Activated T-helper 2 cell treated with anti-CD3 and anti-CD28 coated beads, Interferon-gamma antibody, Interleukin-2, Interleukin-4, amounts not matched to agents 10 μg/mL and 5 μg/mL and 100 μg/mL, durations not matched to agents 14 hours and 24 hours and 36 hours (primary cell): ENCODE measurements at places on chromosomes 4 and X. TPM values are rescaled to one million over a fixed set of nuclear protein-coding genes. Genes with fewer than 3 reads are reported as not detected.
A peak's percentile ranks its signal among the peaks of the same experiment; 100 is the strongest.

The HELQ gene
- total RNA-seq, result 11.0 and 11.9 TPM in 2 replicates

The PF4V1 gene
- not detected in 2 replicates for total RNA-seq

- no peaks in the 10 kb centered on the region for H3K4me1 ChIP-seq
- H3K27ac ChIP-seq, result no peak overlapping the region
- no peak overlapping the region for H3K4me3 ChIP-seq
- no peaks in the 10 kb centered on the region for H3K27me3 ChIP-seq
- no peak for DNase-seq
- H3K36me3 ChIP-seq, result no peaks in the 10 kb centered on the region
Measured at GRCh38 chr4:60944060-60944459, 256.1 kb upstream of the ADGRL3 start.

- H3K36me3 ChIP-seq, result no peaks in the 10 kb centered on the region
- no peak overlapping the region for H3K4me3 ChIP-seq
- peaks cover 10% of the 10 kb centered on the region for H3K27me3 ChIP-seq
- no peak for DNase-seq
- H3K4me1 ChIP-seq, result peaks cover 7% of the 10 kb centered on the region
Measured at GRCh38 chr4:24999392-25000089, 31.2 kb downstream of the LGI2 start.

- no peaks in the 10 kb centered on the region for H3K27me3 ChIP-seq
- DNase-seq, result no peak
- H3K4me1 ChIP-seq, result no peaks in the 10 kb centered on the region
- no peak overlapping the region for H3K4me3 ChIP-seq
Measured at GRCh38 chrX:96445531-96446065, 239.0 kb upstream of the DIAPH2 start.

DNA sequence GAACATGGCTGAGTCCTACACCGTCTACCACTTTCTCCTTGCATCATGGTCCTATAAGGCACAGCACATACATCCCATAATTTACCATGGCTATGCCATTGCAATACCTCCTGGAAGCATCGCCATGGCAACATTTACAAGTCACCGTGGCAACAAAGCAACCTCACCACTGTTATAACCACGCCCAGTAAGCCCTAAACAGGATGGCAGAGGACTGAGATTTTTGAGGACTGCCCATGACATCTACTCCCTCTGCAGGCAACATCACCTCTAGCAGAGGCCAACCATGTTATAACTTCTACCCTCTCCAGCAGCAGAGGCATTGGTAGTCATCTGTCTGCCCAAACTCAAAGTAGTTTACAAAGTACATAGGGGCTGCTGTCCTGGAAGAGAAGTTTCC is 29.7 kb downstream of the BCOR start:
- peaks cover 66% of the 10 kb centered on the region for H3K4me1 ChIP-seq
- DNase-seq, result peak; percentile 11
- H3K27ac ChIP-seq, result no peak overlapping the region
- H3K4me3 ChIP-seq, result no peak overlapping the region

DNA sequence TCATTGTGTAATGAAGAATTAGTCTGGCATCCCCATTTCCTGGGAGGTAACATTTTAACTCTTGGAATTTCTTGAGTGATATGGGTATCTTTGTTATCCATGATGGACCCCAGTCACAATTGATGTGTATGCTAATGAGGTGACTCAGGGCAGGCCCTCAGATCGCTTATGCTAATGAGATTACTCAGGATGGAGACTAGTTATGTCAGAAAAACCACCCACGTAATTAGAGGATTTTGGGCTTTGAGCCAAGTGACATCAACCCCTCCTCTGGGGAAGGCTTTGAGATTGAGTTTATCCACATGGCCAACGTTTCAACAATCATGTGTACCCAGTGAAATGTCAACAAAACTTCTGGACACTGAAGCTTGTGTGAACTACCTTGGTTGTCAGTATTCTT is 772.7 kb downstream of the STPG2 start:
- H3K4me3 ChIP-seq, result no peak overlapping the region
- H3K27ac ChIP-seq, result no peak overlapping the region
- no peaks in the 10 kb centered on the region for H3K36me3 ChIP-seq
- no peak for DNase-seq
- no peaks in the 10 kb centered on the region for H3K4me1 ChIP-seq
- H3K27me3 ChIP-seq, result no peaks in the 10 kb centered on the region

GRCh38 chr4:27398631-27399310 is 538.1 kb downstream of the STIM2 start:
- H3K4me3 ChIP-seq, result no peak overlapping the region
- no peak for DNase-seq
- H3K36me3 ChIP-seq, result no peaks in the 10 kb centered on the region

DNA sequence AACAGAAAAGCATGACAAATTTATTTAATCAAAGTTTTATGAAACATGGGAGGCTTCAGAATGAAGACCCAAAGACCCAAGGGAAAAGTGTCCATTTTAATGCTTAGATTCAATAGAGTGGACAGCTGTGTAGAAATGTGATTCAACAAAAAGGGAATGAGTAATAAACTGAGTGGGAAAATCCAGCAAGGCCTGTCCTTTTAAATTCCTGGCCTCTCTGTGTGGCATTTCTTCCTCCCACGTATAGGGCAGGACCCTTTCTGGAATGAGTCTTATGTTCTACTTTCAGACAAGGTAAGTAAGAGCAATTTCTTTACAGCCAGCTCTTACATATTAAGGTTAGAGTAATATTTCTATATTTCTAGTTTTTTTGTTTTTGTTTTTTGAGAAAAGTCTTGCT is 14.5 kb downstream of the AASDH start:
- H3K27ac ChIP-seq, result no peak overlapping the region
- H3K4me1 ChIP-seq, result peaks cover 4% of the 10 kb centered on the region
- no peak for DNase-seq
- peaks cover 24% of the 10 kb centered on the region for H3K36me3 ChIP-seq

DNA sequence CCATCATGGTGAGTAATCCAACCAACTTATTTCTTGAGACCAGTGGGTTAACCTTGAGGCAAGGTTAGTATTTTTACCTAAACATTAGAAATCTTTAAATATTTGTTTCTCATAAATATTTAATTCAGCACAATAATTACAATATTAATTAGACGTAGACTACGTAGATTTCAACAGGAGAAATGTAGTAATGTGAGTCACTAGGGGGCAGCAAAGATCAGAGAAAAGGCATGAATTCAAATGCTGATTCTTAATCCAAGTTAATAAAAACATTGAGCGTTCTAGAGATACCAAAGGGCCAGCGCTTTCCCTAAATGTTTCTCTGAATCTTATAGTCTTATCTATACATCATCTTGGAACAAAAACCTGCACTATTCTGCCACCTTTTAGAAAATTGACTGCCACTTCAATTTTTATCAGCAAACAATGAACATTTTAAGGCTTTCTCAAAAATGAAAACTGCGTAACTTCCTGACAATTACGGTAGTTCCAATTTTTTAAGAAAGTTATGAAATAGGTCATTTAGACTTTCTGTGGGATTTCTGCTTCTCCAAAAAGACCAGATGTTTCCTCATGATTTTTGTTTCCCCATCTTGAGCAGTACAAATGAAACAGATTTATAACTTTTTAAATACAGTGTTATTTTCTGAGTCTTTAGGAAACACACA is 180.7 kb downstream of the GASK1B start:
- H3K27ac ChIP-seq, result no peak overlapping the region
- no peaks in the 10 kb centered on the region for H3K36me3 ChIP-seq
- DNase-seq, result no peak
- no peaks in the 10 kb centered on the region for H3K4me1 ChIP-seq
- H3K4me3 ChIP-seq, result no peak overlapping the region

DNA sequence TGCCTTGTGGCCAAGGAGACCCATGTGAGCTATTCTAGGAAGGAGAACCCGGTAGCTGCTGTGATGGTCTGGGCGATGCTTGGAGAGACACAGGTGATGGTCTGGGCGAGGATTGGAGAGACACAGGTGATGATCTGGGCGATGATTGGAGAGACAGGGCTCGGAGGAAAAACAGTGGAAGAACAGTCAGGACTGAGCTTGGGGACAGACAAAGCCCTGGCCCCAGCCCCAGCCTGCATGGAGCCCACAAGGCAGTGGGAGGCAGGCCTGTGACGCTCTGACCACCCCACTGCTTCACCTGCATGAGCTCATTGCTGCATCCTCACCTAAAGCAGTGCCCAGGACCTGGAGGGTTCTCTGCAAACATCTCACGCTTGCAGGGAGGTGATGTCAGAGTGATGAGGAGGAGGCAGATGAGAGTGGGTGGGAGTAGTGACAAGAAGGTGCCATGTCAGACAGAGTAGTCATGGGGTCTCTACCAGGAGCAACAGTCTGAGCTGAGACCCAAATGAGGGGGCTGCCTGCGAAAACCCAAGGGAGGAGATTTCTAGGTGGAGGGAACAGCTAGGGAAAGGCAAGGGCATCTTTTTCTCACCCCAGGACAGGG is 35.9 kb upstream of the PSAPL1 start:
- H3K36me3 ChIP-seq, result no peaks in the 10 kb centered on the region
- no peak overlapping the region for H3K27ac ChIP-seq
- H3K27me3 ChIP-seq, result peaks cover 5% of the 10 kb centered on the region

- DNase-seq, result no peak
- H3K4me1 ChIP-seq, result no peaks in the 10 kb centered on the region
- no peak overlapping the region for H3K27ac ChIP-seq
- H3K36me3 ChIP-seq, result no peaks in the 10 kb centered on the region
- H3K4me3 ChIP-seq, result no peak overlapping the region
- H3K27me3 ChIP-seq, result no peaks in the 10 kb centered on the region
Measured at GRCh38 chrX:106263817-106264216, 95.7 kb downstream of the PWWP3B start.

DNA sequence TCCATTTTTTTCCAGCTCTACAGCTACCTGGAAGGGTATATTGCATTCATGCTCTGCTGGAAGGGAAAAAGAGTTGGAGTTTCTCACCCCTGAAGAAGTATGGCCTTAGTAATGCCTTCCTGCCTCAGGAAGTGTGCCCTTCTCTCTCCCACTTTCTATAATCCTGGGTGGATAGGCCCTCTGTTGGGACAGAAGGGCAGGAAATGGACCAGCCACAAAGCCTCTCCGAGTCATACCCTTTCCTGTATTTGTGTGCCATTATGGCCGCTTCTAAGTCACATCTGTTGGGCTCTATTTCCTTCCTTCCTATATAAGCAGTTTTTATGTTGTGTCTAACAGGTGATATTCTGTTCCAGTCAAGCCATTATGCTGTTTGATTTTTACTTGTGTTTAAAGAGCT is 74.8 kb upstream of the SMARCA5 start:
- H3K27me3 ChIP-seq, result no peaks in the 10 kb centered on the region
- H3K27ac ChIP-seq, result no peak overlapping the region
- no peaks in the 10 kb centered on the region for H3K36me3 ChIP-seq
- H3K4me1 ChIP-seq, result no peaks in the 10 kb centered on the region
- DNase-seq, result no peak
- no peak overlapping the region for H3K4me3 ChIP-seq

GRCh38 chr4:13399257-13399656 is 84.9 kb downstream of the RAB28 start:
- DNase-seq, result no peak
- H3K4me3 ChIP-seq, result no peak overlapping the region
- no peak overlapping the region for H3K27ac ChIP-seq
- no peaks in the 10 kb centered on the region for H3K36me3 ChIP-seq
- H3K4me1 ChIP-seq, result no peaks in the 10 kb centered on the region

- H3K27me3 ChIP-seq, result peaks cover 9% of the 10 kb centered on the region
- H3K36me3 ChIP-seq, result no peaks in the 10 kb centered on the region
- H3K27ac ChIP-seq, result no peak overlapping the region
Measured at GRCh38 chr4:74638689-74639088, 155.6 kb downstream of the BTC start.

DNA sequence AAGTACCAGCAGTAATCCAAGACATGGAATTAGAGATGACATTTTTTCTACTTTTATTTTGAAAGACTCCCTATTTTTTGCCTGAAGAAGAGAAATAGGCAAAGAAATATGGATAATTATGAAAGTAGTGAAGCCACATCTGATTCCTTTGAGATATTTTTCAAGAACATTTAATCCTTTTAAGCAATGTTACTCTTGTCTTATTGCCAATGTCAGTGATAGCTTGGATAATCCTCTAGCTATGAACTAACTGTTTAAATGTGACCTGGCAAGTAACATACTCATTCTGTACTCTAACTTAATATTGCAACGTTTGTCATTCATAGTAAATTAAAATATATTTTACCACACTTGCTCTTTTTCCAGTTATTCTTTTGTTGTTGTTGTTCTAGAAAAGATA is 181.3 kb downstream of the VEGFC start:
- no peaks in the 10 kb centered on the region for H3K27me3 ChIP-seq
- H3K27ac ChIP-seq, result no peak overlapping the region
- H3K4me3 ChIP-seq, result no peak overlapping the region
- H3K4me1 ChIP-seq, result no peaks in the 10 kb centered on the region

DNA sequence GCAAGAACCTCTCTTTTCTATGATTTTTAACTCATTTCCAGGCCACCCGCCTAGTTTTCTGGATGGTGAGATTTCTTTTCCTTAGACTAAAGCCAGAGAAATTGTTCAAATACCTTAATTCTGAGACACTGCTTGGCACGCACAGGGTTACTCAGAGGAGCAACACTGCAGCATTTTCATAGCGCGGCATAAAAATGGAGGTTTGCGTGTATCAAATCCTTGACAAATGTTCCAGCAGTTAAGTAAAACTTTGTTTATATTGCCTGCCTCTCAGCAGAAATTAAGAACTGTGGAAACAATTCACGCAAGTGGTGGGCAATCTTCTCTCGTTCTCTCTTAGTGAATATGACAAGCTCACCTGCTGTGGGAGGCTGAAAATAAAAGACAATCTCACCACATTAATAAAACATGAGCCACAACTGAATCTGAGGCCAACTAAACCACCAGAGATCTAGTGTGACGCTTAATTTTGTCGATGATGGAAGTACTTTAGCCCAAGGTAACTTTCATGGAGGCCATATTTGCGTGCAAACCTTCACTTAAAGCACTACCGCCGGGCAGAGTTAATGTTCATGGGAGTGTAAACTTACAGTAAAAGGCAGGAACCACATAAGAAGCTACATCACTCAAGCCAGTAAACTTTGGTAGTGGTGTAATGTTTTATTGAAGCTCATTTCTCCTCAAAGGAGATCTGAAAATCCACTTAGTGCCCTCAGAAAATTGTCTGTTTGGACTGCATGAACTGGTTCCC is 894.8 kb upstream of the EPHA5 start:
- H3K36me3 ChIP-seq, result no peaks in the 10 kb centered on the region
- no peak for DNase-seq
- H3K27me3 ChIP-seq, result no peaks in the 10 kb centered on the region
- H3K27ac ChIP-seq, result no peak overlapping the region

GRCh38 chr4:1855333-1856070 is 454 bp downstream of the LETM1 start:
- H3K27ac ChIP-seq, result peak overlapping the region; percentile 38
- H3K27me3 ChIP-seq, result no peaks in the 10 kb centered on the region
- no peak for DNase-seq

- H3K4me3 ChIP-seq, result no peak overlapping the region
- no peak for DNase-seq
- peaks cover 4% of the 10 kb centered on the region for H3K36me3 ChIP-seq
- H3K27ac ChIP-seq, result no peak overlapping the region
- H3K27me3 ChIP-seq, result peaks cover 3% of the 10 kb centered on the region
- peaks cover 32% of the 10 kb centered on the region for H3K4me1 ChIP-seq
Measured at GRCh38 chr4:177246641-177247584, 62.8 kb upstream of the NEIL3 start.

GRCh38 chr4:165027762-165028402 is 3.9 kb upstream of the TRIM60 start:
- no peak for DNase-seq
- H3K4me1 ChIP-seq, result no peaks in the 10 kb centered on the region
- no peaks in the 10 kb centered on the region for H3K36me3 ChIP-seq
- H3K4me3 ChIP-seq, result no peak overlapping the region
- peaks cover 5% of the 10 kb centered on the region for H3K27me3 ChIP-seq
